ENCODE measurements at places on chromosomes 3 and 15.

DNA sequence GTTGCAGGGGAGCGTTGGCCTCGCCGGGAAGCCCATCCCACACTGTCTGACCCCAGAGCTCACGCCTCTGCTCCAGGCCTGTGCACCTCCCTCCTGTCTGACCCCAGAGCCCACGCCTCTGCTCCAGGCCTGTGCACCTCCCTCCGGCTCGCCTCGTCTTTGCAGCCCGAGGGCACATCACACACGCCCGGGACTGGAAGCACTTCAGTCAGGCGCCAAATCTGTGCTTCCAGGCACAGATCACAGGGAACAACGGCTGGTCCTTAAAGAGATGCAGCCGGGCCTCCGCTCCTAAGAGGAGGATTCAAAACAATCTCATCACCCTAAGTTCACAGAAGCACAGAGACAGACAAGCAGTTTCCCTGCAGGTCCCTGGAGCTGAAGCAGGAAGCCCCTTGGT is 103.0 kb upstream of the RPL32 start:
- DNase-seq = no peak

DNA sequence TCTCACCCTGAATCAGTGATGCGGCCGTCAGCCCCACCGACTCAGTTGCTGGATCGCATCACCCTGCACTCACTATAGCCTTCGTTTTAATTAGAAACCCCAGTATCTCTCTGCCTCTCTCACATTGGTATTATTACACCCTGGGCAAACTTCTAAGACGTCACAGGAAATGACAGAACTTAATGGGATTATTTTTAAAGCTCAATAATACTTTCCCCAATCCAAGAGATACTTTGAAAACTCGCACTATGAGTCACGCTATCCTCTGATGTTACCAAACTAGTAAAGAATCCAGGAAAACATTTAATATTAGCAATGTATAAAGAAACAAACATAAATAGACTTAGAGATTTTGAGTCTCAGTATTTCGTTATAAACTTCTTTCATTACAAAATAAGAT is 36.6 kb downstream of the RUBCN start:
- no peak for DNase-seq

GRCh38 chr15:25609371-25609770 is 170.5 kb upstream of the UBE3A start:
- DNase-seq = no peak

DNA sequence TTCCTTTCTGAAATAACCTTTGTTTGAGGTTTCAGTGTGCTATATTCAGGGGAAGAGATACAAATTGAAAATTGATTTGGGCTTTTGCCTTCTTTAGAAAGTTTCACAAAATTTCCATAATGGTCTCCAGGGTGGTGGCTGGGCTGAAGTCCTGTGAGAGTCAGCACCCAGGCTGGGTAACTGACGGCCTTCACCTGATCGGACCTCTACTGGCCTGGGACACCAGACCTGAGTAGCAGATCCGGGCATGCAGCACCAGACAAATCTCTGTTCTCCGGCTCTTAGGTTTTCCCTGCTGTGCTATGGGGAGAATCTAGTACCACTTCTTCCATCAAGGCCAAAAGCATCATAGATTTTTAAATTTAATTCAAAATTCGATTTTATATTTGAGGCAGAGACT is 133.0 kb upstream of the LMCD1 start:
- DNase-seq = no peak

DNA sequence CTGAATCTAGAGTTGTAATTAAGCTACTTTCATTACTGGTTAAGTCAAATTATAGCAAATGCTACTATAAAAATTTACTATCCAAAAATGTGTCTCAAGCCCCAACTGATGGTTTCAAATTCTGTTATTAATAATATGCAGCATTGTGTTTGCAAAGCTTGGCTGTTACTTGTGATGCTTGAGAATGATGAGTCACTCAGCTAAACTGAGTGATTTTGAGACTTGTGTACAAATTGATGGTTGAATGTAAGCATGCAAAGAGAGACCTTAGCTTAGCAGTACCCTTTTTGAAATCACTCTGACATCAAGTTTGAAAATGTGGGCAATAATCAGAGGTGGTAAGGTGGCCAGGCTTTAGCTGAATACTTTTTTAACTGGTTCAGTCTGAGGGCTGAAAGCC is 27.6 kb downstream of the OPA1 start:
- DNase-seq = no peak

DNA sequence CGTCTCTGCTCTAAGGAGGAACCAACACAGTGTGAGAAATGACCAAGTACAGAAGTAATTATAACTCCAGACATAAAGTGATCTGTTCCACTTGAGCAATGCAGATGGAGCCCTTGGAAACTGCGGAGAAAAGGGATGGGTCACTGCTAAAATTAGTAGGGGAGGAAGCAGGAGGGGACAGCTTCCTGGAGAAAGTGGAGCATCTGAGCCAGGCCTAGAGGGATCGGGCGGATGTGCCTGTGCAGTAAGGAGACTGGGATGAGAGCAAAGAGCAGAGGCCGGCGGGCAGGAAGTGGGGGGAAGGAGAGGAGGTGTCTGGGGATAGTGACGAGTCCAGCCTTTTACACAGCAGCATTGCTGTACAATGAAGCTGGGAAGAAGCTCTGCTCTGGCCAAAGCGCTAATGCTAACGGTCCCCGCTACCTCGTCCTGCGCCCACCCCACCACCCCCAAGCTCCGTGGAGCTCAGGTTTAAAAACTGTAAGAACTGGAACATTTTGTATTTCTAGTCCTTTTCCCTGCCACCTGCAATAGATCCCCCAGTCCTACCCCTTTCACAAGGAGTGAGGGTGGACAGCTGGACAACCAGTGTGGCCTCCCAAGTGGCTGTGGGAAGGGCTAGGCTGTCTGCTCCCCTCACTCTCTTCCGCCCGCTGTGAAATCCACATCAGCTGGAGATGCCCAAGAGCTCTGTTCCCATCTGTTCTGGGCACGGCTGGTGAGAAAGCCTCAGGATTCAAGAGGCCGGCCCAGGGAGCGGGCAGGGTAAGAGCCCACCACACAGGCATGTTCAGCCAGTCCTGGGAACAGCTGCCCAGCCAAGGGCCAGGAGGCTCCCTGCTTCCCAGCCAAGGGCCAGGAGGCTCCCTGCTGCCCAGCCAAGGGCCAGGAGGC is 53.0 kb upstream of the HES1 start:
- DNase-seq = no peak

DNA sequence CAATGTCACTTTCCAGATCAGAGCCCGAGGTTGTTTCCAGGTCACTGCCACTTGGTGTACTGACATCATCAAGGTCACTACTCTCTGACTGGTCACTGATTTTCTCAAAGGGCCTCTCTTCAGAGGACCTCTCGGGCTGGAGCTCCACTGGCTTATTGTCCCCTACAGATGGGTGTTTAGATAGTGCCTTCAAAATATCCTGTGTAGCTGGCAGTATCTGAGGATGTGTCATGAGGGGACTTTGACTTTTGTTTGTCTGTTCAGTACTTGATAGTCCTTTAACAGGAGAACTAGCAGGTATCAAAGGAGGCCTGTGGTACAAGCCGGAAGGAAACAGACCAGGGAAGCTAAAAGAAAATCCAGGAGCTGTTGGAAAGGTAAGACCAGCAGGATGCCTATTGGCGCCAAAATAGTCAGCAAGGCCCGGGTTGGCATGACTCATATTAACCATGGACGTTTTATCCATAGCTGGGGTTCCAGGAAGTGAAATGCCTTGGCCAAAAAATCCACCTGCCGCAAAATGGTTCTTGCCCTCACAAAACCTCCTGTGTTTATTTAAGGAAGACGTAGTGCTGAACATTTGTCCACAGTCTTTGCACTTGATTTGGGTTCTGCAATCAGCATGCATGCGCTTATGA is 547.3 kb downstream of the MECOM start:
- DNase-seq = no peak

DNA sequence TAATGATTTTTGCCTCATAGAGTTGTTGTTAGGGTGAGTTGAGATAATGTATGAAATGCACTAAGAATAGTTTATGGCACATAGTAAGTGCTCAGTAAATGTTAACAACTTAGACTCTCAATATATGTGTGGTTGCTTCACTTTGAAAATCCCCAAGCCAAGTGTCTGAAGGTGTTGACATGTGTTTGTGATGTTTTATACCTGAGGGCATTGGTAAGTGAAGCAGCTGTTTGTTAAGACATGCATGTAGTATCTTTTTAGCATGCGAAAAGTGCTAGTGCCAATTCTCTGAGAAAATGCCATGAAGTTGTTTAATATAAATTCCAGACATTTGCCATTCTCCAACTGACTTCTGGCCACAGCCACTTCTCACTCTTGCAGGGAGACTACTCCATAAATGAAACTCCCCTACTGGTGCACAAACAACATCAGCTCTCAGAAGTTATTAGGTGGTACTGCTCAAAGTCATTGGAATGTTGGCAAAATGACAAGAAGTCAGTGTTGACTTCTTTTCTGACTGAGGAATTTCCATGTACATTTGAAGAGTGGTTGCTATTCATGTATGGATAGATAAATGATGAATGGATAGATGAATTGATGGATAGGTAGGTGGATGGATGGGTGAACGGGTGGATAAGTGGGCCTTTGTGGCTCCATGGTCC is 103.6 kb upstream of the NUDT16 start:
- no peak for DNase-seq

DNA sequence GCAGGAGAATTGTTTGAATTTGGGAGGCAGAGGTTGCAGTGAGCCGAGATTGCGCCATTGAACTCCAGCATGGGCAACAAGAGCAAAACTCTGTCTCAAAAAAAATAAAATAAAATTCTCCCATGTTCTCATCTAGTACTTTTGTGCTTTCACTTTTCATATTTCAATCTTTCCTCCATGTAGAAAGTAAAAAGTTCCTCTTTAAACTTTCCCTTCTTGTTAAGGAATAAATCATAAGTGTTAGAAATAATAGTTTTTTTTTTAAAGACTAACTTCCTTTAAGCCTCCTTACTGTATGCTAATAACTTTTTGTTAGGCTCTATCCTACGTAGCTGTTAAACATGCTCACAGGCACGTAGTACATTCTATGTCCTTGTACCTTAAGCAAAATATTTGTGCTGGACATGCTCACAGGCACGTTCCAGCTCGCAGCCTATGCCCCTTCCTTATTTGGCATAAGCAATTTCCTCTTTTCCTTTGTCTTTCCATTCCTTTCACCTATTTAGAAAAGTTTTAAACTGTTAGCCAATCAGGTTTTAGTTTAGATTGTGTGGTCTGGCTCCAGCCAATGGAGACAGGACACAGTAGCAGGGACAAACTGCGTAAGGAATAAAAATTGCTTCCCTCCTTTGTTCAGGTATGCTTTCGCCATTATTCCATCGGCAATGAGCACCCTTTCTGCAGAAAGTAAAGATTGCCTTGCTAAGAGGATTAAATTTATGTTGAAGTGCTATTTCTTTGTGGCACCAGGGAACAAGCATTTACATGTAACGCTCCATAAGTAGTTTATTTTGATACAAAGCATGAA is 38.9 kb upstream of the PIK3CB start:
- DNase-seq = no peak

- no peak for DNase-seq
Measured at GRCh38 chr3:104582092-104582491, 784.6 kb upstream of the ALCAM start.

DNA sequence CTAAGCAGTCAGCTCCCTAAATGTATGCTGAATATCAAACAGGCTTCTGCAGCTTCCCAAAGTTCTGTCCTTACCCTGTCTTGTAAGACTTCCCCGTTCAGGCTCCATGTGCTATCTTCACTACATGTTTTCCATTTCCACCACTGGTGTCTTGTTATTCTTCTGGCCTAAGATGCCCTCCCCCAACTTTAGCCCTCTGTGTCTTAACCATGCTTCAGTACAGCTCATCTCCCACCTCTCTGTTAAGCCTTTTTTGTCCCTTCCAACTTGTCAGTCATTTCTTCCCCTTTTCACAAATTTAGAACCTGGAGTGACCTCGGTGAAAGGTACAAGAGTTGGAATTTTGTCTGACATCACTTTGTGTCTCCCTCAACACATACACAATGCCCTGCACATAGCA is 151.7 kb upstream of the TBL1XR1 start:
- no peak for DNase-seq

DNA sequence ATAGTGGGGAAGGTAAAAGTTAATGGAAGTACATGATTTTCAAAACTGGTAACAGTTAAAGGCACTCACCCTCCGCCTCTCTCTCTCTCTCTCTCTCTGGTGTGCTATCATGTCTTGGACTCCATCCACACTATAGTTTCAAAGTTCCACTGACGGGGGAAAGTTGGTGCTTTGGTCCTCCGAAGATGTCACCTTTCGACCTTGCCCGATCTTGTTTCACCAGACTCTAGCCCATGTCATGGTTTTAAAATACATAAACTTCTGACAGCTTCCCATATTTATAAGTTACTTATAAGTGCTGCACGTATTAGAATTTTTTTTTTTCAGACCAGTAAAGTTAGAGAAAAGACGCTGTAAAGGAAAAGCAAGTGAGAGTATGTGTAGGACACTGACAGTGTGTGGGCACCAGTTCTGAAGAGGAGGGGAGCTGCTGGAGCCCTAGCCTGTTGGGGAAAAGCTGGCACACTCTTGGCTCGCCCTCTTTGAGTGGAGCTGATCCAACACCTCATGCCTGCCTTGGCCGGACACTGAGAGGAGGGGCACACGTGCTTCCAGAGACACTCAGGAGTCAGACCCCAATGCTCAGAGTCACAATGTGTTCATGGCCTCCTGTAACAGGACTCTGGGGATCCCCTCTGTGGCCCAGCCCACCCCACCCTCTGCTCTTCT is 200.5 kb upstream of the TPM1 start:
- no peak for DNase-seq

DNA sequence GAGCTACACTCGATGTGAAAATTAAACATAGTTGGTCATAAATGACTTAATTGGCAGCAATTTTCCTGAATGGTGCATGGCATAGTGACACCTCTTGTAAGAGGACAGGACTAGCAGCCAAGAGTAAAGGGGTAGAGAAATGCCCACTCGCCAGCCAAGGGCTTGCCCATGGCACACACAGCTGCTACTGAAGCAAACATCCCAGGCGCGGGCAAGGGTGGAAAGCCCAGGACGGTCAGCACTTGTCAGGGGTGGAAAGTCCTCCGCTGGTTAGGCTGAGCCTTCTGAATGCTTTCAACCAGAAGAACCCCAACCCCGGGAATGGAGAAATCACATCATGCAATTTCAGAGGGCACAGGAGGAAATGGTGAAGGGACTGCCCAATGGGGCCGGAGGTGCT is 31.6 kb downstream of the BDH1 start:
- no peak for DNase-seq

DNA sequence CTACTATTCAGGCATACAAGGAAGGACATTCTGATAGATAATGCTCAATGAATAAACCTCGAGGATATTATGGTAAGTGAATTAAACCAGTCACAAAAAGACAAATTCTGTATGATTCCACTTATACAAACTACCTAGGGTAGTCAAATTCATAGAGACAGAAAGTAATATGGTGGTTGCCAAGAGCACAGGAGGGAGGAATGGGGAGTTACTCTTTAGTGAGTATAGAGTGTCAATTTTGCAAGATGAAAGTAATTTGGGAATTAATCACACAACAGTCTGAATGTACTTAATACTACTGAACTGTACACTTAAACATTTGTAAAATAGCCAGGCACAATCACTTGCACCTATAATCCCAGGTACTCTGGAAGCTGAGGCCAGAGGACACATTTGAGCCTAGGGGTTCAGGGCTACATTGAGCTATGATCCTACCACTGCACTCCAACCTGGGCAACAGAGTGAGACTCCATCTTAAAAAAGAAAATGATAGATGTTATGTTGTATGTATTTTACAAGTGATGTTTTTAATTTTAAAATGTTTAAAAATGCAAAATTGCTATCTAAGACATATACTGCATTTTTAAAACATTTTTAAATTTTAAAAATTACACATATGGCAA is 91.0 kb downstream of the NPAP1 start:
- DNase-seq = no peak

GRCh38 chr3:16474216-16474615 is 39.3 kb downstream of the RFTN1 start:
- DNase-seq = no peak
